NCI-H1417 treated with DMSO at 0.1 percent for 48 hours (cell line): ENCODE measurements at places on chromosomes 16 and 17.

GRCh38 chr16:86730086-86730485 lies 151.7 kb downstream of the FOXL1 start:
- no peak for DNase-seq

- no peak for DNase-seq
Measured at GRCh38 chr16:71421911-71422310, 19.9 kb downstream of the TLE7 start.

DNA sequence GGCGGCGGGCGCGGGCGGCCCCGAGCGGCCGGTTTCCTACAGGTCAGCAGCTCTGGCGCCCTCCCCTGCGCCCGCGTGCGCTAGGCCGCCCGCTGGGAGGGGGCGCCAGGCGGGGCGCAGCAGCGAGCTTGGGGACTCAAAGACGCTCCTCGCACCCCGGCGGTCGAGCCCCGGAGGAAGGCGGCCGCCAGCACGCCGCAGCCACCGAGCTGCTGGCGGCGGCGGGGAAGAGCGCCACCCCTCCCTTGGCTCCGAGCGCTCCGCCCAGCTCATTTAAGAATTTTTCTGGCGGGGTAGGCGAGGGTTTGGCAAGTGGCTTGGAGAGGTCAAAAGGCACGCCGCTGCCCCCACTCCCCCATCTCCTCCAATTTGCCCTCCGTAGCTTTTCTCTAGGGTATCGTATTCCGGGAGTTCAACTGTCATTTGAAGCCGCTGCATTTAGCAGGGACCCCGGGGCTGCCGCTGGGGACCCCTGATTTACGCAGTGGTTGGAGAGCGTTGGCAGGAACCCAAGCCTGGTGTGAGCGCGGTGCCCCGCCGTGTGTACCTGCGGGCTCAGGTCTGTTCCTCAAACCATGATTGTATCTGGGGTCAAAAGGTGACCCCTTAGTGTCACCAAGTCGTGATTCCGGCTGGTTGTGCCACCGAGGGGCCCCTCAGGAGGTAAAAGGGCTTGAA lies 59.5 kb upstream of the GSE1 start:
- DNase-seq: no peak

GRCh38 chr16:29011112-29011511 lies 26.3 kb downstream of the LAT start:
- DNase-seq: no peak

DNA sequence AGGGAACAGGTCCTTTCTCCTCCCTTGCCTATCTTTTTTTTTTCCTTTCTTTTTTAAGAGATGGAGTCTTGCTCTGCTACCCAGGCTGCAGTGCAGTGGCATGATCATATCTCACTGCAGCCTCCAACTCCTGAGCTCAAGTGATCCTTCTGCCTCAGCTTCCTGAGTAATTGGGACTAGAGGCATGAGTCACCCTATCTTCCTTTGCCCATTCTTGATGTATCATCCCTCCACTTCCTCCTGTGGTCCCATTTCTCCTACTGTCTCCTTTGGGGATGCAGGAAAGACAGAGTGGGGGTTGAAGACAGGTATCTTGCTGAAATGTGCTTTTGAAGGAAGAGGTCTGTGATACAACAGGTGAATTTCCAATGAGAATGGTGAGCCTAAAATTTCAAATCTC lies 5.5 kb downstream of the MYO19 start:
- no peak for DNase-seq

GRCh38 chr17:42183741-42184711 lies 1.2 kb downstream of the HCRT start:
- DNase-seq: no peak

GRCh38 chr17:17729620-17730249 lies 48.5 kb downstream of the RAI1 start:
- DNase-seq: peak; percentile 3

GRCh38 chr17:32100971-32101631 lies 41.2 kb upstream of the RHOT1 start:
- no peak for DNase-seq

GRCh38 chr17:61797283-61797682 lies 66.0 kb downstream of the BRIP1 start:
- DNase-seq: no peak

DNA sequence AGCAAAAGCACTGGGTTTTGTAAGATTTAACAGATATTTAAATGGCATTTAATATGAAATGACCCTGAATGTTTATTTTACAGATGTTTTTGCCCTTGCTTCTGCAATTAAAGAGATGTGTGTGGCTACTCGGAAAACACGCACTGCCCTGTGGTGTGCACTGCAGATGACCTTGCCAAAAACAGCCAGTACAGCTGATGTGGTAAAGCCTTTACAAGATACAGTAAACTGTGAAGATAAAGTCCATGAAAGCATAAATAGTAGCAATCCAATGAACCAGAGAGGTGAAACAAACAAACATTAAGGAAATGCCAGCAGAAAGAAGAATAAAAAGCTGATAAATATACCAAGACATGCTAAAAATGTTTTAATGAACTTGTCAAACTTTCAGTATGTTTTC lies 15.7 kb downstream of the CCDC43 start:
- no peak for DNase-seq

- no peak for DNase-seq
Measured at GRCh38 chr17:29250666-29251065, 4.0 kb downstream of the CRYBA1 start.

GRCh38 chr17:55263569-55264277 lies 1.0 kb upstream of the HLF start:
- DNase-seq: no peak

DNA sequence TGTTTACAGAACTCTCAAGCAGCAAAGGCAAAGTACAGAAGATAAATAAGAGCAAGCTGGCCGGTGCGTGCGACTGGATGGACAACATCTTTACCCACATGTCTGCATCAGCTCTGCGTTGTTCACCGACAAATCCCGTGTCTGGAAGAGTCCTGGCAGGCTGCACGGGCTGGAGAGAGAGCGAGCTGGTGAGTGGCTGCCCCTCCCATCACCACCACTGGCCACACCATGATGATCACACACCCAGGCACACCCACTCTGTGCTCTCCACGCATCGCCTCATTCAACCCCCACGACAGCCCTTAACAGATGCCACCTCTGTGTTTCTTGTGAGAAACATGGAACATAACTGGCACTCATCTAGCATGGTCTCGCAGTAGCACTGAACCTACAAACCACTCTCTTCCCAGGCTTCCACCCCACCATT lies 59.2 kb downstream of the ANKRD11 start:
- no peak for DNase-seq

DNA sequence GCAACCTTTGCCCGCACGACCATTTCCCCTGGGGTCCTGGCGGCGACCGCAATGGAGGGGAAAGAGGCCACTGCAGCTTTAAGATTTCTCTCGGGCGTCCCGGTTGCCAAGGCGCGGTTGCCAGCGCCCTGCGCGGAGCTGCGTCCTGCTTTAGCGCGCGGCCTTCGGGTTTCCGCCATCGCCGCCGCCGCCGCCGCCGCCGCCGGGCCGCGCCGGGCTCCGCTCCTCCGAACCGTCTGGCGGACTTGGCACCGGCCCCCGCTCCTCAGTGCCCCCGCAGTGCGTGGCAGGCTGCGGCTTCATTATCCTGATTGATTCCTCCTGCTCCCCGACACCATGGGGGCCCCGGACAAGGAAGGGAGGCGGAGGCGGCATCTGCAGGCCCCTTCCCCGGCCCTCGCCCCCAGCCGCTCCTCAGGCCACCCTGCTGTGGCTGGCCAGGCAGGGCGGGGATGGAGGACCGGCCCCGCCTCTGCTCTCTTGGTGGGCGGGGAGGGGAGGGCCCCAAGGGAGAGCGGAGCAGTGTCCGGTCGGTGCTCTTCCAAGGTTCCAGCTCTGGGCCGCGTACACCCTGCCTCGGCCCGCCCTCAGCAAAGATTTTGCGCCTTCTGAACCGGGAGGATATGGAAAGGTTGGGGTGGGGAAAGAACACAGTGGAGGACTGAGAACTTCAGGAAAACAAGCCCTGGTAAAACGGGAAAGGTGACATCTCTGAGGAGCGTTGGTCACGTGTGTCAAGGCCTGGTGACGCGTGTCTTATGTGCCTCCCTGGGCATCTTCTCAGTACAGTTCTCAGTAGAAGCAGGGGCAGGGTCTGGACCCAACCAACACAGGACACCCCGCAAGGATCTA lies 34.0 kb downstream of the NEUROD2 start:
- no peak for DNase-seq

DNA sequence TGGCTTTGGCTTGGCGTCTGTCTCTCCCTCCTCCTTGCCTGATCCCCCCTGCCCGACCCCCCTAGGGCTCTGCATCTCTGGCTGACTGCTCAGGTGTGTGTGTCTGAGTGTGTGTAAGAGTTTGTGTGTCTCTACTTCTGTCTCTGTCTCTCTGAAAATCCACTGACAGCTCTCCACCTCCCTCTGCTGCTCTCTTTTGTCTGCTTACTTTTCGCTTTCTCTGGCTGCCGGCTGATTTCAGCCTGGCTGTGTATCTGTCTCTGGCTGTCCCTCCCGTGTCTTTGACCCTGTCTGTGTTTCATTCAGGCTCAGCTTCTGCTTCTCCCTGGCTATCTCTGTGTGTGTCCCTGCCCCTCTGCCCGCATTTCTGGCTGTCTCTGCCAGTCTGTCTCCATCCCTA lies 3.8 kb upstream of the SPEM1 start:
- DNase-seq: no peak
